ENCODE measurements at places on chromosomes 2 and 18.

DNA sequence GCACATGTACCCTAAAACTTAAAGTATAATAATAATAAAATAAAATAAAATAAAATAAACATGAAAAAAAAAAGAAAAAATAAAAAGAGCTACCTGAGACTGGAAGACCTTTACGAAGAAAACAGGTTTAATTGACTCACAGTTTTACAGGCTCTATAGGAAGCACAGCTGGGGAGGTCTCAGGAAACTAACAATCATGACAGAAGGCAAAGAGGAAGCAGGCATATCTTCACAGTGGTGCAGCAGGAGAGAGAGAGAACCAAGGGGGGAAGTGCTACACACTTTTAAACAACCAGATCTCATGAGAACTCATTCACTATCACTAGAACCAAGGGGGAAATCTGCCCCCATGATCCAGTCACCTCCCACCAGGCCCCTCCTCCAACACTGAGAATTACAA is 379.3 kb upstream of the VWC2L start:
- no peak for DNase-seq

DNA sequence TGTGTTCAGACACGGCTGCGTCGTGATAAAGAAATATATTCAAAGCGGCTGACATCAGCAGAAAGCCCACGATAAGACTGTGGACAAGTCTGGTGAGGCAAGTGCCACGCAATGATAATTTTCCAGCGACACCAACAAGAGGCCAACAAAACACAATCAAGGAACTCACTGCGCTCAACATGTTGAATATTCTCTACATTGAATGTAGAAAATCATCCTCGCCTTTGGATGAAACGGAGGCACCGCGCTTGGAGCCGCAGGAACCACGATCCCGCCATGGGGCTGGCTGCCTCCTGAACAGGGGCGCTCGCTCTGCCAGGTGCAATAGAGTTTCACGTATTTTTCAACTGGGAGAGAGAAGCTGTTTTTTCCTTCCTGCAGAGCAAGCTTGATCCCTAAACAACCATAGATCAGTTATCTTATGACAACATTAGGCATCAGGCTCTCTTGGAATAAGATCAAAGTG is 220.3 kb downstream of the ATAD2B start:
- no peak for DNase-seq

DNA sequence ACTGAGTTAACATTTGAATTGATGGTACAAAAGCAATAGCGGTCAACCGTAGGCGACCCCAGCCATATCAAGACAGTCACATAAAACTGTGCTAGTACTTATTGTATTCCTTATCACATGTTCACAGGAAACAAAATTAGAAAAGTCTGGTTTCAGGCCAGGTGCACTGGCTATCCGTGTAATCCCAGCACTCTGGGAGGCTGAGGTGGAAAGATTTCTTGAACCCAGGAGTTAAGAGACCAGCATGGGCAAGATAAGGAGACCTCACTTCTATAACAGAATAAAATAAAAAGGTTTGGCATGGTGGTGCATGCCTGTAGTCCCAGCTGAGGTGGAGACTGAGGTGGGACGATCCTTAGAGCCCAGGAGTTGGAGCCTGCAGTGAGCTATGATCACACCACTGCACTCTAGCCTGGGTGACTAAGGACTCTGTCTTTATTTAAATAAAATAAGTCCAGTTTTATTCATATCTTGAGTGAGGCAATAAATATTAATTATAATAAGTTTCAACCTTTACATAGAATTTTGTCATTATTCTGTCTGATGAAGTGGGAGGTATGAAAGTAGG is 84.1 kb upstream of the RGPD4 start:
- DNase-seq: no peak

- DNase-seq: no peak
Measured at GRCh38 chr18:48417985-48418384, 8.8 kb upstream of the ZBTB7C start.

DNA sequence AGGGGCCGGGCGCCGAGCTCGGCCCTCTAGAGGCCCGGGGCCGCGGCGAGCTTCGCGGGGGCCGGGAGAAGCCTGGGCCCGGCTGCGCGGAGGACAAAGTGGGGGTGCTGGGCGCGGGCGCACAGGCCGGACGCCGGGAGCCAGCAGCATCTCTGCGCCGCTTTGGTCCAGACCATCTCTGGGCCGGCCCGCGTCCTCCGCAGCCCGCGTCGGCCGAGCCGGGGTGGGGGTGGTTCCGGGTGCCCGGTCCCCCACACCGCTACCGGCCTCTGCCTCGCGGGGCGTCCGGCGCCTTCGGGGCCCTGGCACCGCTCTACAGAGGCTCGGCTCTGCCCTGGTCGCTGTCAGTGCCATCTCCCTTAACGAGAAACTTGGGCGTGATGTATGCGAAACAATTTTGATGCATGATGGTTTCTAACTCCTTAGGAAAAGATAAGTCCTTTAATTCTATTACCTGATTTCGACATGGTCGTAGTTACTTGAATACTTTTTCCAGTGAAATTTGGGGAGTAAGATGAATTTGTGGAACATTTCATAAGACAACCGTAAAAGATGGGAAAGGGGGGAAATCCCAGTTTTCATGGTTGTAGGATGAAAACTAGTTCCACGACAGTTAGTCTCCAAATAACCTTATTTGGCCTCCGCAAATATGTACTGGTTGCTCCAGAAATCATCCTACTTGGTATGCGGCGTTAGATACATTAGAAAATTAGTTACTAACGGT is 562 bp downstream of the TWSG1 start:
- no peak for DNase-seq

DNA sequence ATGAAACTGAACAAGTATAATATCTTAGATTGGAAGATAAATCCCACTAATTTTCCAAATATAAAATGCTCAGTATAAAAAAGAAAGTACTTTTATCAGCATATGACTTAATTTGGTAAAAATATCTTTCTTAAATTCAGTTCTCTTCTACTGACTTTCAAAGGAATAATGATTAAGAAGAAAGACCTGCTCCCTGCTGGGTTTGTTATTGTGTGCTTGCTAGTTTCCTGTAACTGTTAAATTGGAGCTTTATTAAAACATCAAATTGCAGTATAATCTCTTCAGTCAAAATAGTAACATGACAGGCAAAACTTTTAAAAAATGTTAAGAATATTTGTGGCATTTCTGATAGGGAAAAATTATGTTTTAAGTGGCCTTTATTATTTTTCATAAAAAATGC is 1317.4 kb upstream of the CDH2 start:
- DNase-seq: no peak

- DNase-seq: no peak
Measured at GRCh38 chr2:8794923-8795825, 42.2 kb downstream of the KIDINS220 start.

DNA sequence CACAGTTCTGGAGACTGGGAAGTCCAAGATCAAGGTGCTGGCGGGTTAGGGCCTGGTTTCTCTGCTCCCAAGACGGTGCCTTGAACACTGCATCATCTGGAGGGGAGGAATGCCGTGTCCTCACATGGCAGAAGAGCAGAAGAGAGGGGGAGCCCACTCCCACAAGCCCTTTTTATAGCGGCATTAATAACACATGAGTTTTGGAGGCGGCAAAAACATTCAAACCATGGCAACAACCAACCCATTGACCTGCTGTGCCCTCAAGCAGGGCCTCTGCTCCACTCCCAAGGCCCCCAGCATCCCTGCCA is 62.0 kb downstream of the SMAD7 start:
- DNase-seq: no peak

GRCh38 chr18:76115580-76115979 is 379.5 kb downstream of the ZNF516 start:
- DNase-seq: no peak

GRCh38 chr18:29588446-29589100 is 1411.6 kb upstream of the CDH2 start:
- no peak for DNase-seq

DNA sequence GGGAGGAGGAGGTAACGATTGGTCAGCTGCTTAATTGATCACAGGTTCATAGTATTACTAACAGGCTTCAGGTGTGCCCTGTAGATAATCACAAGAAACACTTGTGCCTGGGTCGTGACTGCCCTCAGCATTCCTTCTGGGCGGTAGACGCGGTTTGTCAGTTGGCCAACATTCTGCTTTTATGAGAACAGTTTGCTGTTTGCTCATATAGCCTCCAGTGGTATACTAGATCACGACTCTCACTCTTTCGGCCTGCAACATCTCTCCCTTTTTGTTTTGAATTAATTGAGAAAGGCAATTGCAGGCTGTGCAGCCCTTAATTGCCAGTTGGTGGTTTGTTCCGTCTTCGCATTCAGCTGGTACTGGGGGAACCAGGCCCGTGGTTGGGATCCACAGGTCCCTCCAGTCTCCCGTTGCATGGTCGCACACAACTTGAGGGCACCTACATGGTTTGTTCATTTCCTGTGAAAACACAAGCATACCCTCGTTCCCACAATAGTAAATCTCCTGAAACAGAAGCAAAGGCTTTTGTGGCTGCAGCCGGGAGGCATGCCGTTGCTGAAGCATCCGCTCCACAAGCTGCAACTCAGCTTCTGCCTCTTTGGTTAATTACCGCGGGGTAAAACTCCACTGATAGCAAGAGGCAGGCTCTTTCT is 30.3 kb upstream of the GPR17 start:
- DNase-seq: no peak

- DNase-seq: no peak
Measured at GRCh38 chr2:219430633-219431615, 3.7 kb upstream of the SPEG start.

DNA sequence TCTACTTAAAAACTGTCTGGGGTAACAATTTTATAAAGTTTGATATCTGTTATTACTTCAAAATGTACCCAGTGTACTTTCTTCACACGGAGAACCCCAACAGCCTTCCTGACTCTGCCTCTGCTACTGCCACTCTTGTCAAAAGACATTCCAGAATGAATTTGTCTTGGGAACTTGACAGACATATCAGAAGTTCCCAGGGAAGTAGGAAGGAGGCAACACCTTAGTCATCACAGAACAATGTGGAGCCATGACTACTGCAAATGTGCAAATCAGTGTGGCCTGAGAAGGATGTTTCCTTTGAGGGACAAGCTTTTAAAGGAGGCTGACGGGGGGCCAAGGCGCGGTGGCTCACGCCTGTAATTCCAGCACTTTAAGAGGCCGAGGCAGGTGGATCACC is 133.8 kb upstream of the RNF152 start:
- DNase-seq: no peak

DNA sequence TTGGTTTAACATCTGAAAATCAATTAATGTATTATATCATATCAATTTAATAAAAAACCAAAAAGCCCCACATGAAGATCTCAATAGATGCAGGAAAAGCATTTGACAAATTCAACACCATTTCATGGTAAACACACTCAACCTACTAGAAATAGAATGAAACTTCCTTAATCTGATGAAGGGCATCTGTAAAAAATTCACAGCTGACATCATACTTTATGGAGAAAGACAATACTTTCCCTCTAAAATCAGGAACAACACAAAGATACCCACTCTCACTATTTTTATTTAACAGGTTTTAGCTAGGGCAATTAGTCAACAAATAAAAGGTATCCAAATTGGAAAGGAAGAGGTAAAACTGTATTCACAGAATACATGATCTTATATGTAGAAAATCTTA is 303.0 kb upstream of the ZEB2 start:
- DNase-seq: no peak

DNA sequence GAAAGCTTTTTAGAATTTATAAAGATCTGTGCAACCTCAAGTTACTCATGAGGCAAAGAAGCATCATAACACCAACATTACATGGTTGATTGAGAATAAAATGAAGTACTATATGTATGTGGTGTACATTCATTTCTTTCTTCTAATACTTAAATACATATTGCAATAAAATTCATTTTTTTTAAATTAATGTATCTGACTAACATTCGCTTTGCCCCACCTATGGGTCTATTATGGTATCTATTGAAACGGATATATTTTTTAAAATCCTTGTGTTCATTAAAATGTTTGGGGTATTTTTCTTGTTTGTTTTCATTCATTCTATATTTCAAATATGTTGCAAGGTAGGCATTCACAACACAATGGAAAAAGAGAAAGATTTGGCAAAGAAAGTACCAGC is 237.5 kb downstream of the DSEL start:
- no peak for DNase-seq

- DNase-seq: no peak
Measured at GRCh38 chr2:163119966-163120365, 281.4 kb upstream of the KCNH7 start.

DNA sequence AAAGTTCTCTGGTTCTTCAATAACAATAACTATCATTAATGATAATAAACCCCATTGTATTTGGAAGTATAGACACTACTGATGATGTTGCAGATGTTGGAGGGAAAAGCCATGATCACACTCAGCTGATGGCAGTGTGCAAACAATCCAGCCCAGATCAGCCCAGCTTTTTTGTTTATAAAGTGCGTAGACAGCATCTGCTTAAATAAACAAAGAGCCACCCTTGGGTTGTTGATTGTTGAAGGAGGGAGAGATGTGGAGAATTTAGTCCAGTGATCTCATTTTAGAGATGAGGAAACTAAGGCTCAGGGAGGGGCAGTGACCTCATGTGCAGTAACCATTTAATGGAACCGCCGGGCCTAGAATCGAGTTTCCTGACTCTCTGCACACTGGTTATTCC is 56.0 kb upstream of the MEX3C start:
- no peak for DNase-seq

- DNase-seq: no peak
Measured at GRCh38 chr2:28904295-28904694, 9.8 kb downstream of the WDR43 start.

GRCh38 chr18:59988098-59988706 is 88.4 kb downstream of the PMAIP1 start:
- peak; percentile 46 for DNase-seq

- DNase-seq: no peak
Measured at GRCh38 chr18:2400701-2401196, 170.6 kb downstream of the METTL4 start.

- DNase-seq: no peak
Measured at GRCh38 chr18:11121443-11121849, 27.9 kb downstream of the PIEZO2 start.

DNA sequence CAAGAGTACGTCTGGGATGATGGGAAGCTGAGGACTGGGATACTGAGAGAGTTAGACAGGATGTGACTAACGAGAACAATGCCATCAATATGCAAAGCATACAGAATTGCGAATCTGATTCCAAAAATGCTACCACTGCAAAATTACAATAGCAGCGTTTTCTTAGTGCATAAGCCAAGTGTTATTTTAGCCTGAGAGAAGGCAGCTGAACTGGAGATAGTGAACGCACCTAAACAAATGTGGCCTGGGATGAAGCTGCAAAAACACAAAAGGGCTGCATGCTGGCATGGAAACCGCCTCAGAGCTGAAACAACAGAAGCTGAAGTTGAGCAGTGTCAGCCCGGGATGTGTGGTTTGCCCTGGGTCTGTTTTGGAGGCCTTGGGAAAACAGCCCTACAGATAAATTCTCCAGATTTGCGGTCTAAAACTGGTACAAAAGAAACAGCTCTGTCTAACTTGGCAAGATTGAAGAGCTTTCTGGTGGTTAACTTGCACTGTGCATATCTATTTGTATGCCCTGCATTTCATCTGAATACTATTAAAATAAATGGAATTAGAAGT is 45.5 kb downstream of the LYPD6 start:
- DNase-seq: no peak

DNA sequence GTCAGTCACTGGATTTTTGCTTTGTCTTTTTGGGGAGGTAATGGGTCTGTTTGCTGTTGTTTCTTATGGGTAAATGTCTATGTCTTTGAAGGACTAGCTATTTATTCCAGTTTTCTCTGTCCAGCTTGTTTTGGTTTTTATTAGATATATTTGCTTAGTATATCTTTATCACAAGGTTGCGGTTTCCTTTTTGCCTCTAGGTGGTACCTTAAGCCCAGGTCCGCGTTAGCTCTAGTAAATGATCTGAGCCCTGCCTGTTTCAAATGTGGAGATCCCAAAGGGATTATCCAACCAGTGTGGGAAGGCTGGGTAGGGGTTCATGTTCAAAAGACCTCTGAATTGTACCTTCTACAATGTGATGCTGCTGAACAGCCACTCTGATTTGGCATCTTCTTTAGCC is 114.5 kb downstream of the MYO3B start:
- no peak for DNase-seq
